ENCODE measurements at places on chromosomes 1 and 21. TPM values are rescaled to one million over a fixed set of nuclear protein-coding genes. Genes with fewer than 3 reads are reported as not detected.

The LHX8 gene
- total RNA-seq: not detected

The HEYL gene
- 0.47 TPM for total RNA-seq

The IL19 gene
- total RNA-seq: not detected

The PLA2G4A gene
- total RNA-seq: 2.3 TPM

The ATXN7L2 gene
- 4.1 TPM for total RNA-seq

The RUNX3 gene
- 0.16 TPM for total RNA-seq

- no peak for DNase-seq
Measured at GRCh38 chr1:226041419-226041818, 21.1 kb upstream of the H3-3A start.

DNA sequence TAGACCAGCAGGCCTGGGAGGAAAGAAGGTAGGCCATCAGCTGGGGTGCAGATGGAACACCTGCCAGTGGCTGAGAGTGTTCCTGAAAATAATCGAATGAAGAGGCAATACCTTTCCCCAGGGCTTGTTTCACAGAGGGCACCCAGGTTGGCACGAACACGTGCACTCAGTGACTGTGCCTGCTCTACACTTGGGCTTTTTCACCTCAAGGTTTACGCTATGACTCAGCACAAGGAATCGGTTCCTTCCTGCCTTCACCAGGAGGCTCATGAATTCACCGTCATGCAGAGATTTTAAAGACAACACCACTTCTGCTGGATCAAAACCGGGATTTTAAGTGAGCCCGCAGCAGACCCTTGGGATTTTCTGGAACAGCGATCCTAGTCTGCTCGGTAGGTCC lies 118.5 kb upstream of the ADAR start:
- DNase-seq: no peak

DNA sequence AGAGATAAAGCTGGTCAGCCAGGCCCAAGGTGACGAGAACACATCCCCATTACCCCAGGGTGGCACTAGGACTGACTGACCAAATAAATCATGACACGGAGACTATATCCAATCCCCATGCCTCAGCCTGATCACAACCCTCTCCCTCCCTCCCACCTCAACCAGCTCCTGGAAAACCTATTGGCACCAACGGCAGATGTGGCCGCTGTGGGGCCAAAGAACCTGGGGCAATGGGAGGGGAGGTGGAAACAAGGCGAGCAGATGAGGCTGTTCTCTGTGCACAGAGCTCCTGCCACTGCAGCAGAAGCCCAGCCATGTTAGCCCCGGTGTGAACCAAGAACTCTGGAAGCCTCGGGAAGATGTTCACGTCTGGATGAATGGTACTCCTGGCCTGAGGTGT lies 77.6 kb downstream of the CD247 start:
- no peak for DNase-seq

GRCh38 chr1:14597343-14598006 lies 1.0 kb upstream of the KAZN start:
- DNase-seq: no peak

GRCh38 chr21:32994305-32994704 lies 31.4 kb upstream of the OLIG2 start:
- DNase-seq: no peak

DNA sequence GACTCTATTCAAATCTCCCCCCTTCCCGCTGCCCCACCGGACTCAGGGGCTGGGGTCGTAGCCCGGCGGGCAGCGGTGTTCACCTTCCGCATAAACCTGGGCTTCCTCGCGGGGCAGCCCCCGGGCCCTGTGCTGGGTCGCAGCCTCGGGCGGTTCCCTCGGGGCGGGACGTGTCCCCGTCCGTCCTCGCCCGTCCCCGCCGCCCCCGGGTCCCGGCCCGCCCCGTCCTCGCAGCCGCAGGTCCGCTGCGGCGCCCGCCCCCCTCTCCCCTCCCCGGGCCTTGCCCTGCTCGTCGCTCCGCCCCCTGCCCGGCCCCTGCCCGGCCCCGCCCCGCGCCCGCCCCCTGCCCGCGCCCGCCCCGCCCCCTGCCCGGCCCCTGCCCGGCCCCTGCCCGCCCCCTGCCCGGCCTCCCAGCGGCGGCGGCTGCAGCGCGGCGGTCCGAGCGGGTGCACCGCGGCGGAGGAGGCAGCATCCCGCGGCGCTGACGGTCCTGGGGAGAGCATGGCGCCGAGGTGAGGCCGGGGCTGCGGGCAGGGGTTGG lies at the start of gene COL18A1:
TSS of gene COL18A1 (plus strand) at position 436 of the 541 bp plus-strand sequence. CDS start at position 502, 66 bp downstream.
- DNase-seq: no peak

DNA sequence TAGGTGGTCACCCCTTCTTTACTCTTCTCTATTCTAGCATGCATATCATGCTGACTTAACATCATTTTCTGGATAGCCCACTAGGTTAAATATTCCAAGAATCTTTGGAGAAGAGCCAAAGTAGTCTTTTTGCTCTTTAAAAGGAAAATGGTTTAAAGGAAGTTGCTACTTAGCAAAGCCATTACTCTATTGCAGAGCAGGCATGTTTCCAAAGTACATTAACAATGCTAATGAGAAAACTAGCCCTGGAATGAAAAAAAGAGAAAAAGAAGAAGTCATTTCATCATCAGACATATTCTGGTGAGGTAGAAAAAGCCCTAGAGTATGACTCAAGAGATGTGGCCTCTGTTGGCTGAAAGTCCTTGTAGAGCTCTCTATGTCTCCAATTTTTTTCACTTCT lies 74.0 kb downstream of the NUF2 start:
- DNase-seq: no peak

DNA sequence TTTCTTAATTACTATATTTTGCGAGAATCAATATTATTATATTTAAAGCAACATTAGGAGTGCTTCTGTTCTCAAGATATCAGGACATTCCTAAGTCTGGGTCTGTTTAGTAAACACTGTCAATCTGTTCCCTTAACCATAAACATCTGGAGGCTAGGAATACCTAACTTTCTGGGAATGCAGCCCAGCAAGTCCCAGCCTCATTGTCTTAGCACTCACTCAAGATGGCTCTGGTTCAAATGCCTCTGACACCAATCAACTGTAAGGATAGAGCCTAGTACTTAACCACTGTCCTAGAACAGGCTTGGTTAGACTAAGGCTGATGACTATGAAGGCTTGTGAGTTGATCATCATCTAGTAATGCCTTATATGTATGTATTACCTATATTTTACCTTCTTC lies 61.5 kb downstream of the TNN start:
- no peak for DNase-seq

GRCh38 chr1:110380672-110381283 lies 10.0 kb downstream of the SLC16A4 start:
- no peak for DNase-seq

GRCh38 chr1:210372931-210373627 lies 44.4 kb downstream of the HHAT start:
- no peak for DNase-seq

GRCh38 chr21:42677339-42678321 lies 24.2 kb downstream of the PDE9A start:
- no peak for DNase-seq

- no peak for DNase-seq
Measured at GRCh38 chr1:202208351-202208857, 14.8 kb downstream of the LGR6 start.

Data from occipital lobe (tissue), 3 donors.